ENCODE measurements at places on chromosomes 1 and 21.

- DNase-seq: no peak
These were observed 20.9 kb downstream of the CD55 start for GRCh38 chr1:207342332-207342731.

DNA sequence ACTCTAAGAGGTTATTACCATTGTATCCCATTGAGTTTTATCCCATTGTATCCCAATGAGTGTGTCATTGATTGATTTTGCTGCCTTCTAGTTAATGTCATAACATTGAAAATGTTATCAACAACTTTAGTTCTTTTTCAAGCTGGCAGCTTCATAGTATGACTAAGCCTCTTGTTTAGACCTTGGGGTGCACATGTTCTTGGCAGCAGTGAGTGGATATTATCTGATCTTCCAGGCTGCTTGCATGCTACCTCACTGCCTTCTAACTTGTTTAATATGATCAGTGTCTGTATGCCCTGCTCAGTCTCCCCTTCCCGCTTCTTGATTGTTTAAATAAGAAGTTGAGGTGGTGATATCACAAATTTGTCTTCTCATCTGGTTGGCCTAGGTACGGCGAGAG lies 24.6 kb downstream of the NTPCR start:
- no peak for DNase-seq

GRCh38 chr1:50106095-50106761 lies 2.5 kb upstream of the ELAVL4 start:
- DNase-seq: no peak

GRCh38 chr1:30636621-30637020 lies 86.8 kb downstream of the MATN1 start:
- DNase-seq: no peak

DNA sequence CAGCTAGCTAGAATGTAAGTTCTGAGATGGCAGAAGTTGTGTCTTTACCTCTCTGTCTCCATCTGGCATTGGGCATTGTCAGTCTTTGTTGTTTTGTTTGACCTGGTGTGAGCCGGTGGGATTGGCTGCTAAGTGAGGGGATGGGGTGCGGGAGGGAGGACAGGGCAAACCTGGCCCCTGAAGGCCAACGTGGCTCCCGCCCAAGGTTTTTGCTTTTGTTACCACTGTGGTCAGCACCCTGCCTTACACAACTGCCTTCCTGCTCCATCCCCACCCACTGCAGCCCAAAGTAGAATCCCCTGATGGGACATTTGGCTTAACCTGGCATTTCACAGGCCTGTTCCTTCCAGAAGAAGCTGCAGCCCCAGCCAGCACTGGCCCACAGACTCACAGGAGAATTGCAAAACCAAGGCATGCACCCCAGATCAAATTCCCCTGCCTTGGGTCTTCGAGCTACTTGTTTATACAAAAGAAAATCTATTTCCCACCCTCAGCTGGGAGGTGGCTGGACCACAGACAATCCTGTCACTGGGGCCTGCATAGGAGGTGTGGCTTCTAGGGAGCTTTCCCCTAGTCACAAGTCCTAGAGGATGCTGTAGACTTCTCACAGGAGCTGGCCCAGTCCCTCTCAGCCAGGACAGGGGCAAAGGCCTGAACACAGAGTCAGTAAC lies 147.5 kb downstream of the TRABD2B start:
- DNase-seq: no peak

- no peak for DNase-seq
These were observed 230.1 kb downstream of the SRGAP2C start for GRCh38 chr1:121414905-121415304.

DNA sequence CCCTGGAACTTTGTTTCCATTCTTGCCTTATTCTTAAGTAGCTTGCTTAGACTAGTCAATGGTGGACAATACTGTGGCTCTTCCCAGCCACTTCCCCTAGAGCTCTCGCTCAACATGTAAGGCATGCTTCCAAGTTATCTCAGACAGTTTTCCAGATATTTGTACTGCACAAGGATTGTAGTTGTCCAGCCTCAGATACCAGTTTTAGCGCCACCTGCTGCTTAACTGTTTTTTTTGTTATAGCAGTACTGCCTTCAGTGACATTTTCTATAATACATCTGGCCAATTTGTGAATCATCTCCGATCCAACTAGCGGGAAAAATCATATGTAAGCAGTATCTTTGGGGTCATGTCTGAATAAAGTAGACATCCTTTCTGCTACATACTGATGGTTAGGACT lies 346.7 kb upstream of the ADGRL4 start:
- DNase-seq: no peak

GRCh38 chr1:215111916-215112315 lies 29.4 kb downstream of the KCNK2 start:
- no peak for DNase-seq

DNA sequence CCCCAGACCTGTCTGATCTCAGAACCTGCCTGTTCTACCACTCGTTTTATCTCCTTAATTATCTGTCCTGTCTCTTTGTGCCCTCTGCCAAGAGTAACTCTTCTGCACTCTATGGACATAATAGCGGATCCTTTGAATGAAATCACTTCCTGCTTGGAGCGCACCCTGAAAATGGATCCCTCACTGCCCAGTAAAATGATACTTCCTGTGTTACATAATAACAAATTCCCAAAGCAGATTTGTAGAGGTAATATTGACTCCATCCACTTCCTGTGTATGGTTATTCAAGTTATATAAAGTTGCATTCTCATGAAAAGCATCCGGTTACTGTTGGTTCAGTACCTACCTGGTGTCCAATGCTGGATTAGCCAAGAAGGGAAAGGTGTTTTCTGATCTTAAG lies 246.0 kb downstream of the TRABD2B start:
- DNase-seq: no peak

DNA sequence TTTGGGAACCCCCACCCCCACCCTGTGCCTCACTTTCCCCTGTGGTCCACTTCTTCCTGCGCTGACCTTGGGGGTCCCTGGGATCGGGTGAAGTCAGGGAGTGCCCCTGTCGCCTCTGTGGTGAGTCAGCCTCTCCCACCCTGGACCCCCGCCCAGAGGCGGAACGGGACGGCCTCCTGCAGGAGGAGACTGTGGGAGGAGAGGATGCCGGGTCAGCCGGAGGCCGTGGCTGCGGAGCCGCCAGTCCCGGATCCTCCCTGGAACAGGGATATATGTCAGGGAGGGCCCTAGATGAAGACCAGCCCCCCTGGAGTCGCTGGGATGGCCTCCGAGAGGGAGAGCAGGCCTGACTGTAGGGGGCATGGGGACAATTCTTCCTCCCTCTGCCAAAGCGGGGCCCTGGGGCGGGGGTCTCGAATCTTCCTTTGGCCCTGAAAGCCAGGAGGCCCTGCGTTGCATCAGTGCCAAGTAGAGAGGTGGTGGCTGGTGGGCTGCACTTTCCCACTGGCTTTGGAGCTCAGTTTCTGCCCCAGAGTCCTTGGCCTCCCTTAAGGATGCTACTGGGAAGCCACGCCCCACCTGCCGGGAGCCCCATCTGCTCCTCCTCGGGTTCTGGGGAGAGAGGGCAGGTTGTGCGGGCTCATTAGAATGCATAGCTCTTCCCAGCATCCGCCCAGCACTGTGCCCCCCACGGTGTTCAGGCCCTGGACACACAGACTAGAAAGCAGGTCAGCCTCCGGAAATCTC lies 930 bp downstream of the ARHGEF10L start:
- DNase-seq: no peak

DNA sequence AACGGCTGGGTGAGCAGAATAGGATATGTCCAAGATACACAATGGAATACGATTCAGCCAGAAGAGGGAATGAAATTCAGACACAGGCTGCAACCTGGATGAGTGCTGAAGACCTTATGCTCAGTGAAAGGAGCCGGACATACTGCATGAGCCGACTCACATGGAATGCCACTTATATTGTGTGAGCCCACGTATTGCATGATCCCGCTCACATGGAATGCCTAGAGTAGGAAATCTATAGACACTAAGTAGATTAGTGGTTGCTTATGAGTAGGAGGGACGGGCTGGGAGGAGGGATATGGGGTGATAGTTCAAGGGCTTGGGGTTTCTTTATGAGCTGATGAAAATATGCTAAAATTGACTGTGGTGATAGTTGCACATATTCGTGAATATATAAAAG lies 26.8 kb downstream of the TMPRSS2 start:
- no peak for DNase-seq

GRCh38 chr1:1292851-1293250 lies 12.6 kb downstream of the SCNN1D start:
- DNase-seq: no peak

DNA sequence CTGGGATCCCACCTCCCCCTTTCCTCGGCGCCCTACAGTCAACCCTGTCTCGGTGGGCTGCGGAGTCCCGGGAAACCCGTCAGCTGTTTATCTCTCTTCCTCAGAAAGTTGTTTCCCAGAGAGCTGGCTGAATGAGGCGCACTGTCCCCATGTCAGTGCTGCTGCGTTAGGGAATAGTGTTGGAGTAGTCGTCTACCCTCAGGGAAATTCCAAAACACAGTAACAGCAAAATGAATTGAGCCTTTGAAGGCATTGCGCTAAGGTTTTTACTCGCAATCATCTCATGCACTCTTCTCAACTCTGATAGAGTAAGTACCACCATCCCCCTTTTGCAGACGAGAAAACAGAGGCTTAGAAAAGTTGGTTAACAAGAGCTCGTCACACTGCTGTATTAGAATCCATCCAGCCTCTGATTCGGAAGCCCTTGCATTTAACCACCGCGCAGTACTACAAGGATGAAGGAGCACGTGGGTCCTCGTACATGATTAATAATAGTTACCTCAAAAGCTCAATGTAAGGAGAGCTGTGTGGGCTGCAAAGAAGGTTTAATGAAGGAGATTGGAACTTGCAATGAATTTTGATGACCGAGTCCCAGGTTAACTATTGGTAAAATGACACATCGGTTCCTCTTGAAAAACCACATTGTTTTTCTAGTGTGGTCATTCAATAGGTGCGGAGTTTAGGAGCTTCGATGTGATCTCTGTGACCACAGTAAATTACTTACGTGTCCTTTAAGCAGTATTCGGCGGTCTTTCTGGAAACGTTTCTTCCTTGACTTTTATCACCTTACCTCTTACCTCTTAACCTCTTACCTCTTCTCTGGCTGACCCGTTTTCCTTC lies 788 bp upstream of the EDEM3 start:
- DNase-seq: peak; percentile 17

DNA sequence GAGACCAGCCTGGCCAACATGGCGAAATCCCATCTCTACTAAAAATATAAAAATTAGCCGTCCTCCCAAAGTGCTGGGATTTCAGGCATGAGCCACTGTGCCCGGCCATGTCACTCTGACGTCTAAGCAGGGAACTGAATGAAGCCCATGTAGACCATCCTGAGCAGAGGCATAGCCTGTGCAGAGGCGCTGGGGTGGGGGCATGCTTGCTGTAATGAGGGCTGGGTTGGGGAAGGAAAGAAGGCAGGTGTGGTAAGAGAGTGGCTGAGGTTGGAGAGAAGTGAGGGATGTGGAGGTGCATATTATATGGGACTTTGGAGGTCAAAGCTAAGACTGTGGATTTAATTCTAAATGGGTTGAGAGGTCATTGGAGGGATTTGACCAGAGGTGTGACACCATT lies 47.1 kb upstream of the SCMH1 start:
- no peak for DNase-seq

GRCh38 chr21:33390479-33390878 lies 12.7 kb upstream of the IFNGR2 start:
- no peak for DNase-seq

GRCh38 chr1:34235594-34235993 lies 58.9 kb downstream of the C1orf94 start:
- no peak for DNase-seq

- DNase-seq: no peak
These were observed 6.4 kb upstream of the C1orf21 start for GRCh38 chr1:184380468-184380867.

GRCh38 chr1:221069986-221070385 lies 190.7 kb downstream of the HLX start:
- no peak for DNase-seq

DNA sequence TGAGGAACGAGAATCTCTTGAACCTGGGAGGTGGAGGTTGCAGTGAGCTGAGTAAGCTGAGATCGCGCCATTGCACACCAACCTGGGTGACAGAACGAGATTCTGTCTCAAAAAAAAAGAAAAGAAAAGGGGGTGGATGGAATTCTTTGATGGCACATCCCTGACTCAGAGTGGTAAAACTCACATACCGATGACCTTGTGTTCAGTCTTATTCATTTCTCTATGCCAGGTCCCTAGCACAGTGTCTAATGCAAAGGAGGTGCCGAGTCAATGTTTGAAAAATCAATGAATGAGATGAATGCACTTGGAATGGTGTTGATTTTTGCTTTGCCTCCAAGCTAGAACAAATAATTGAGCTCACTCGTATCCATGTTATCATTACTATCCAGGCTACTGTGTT lies 18.5 kb upstream of the FAM20B start:
- no peak for DNase-seq

DNA sequence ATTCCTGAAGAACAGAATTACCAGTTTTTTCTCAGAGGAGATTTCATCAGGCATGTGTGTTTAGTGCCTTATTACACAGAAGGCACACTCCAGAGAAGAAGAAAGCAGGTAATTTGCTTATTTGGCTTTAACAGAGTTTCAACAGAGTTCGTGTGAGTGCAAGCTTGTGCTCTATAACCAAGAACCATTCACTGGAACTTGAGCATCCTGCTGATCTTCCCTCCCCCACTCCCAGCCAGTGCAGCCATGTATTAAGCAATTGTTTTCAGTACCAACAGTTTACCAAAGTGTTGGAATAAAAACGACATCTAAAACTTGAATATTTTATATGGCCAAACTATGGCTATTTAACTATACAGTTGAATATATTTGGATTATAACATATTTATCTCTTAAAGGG lies 4.3 kb downstream of the MGST3 start:
- no peak for DNase-seq

DNA sequence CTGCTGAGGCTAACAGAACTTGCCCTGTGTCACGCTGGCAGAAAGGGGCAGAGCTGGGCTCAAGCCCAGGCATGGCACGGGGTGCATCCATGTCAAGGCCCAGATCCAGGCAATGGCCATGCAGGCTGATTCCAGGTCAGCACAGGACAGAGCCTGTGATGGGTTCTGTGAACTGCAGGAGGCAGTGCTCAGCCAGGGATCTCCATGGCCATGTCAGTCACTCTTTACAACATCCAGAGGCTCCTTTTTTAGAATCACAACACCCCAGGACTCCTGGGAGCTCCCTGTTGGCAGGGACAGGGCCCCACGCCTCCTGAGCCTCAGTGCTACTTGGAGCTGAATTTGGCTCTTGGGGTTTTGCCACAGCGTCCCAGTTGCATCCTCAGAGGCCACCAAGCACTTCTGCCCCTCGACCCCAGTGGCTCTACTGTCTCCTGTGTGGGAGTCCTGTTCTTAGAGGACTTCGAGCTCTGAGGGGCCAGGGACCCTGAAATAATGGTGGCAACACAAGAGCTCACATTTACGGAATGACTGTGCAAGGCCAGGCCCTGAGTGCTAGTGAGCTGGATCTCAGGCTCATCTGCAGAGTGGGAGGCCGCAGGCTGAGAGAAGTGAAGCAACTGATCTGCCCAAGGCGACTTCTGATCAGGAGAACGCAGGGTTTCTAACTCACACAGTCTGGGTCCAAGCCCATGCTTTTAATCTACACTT lies 211.5 kb downstream of the TRABD2B start:
- DNase-seq: no peak
